ENCODE measurements at places on chromosomes 13 and 19.

GRCh38 chr13:52070929-52071523 is 46.5 kb downstream of the UTP14C start:
- no peak for DNase-seq

GRCh38 chr19:17504030-17504429 is 7.4 kb upstream of the PGLS start:
- DNase-seq: no peak

GRCh38 chr13:20686167-20686566 is 17.3 kb upstream of the IL17D start:
- no peak for DNase-seq

DNA sequence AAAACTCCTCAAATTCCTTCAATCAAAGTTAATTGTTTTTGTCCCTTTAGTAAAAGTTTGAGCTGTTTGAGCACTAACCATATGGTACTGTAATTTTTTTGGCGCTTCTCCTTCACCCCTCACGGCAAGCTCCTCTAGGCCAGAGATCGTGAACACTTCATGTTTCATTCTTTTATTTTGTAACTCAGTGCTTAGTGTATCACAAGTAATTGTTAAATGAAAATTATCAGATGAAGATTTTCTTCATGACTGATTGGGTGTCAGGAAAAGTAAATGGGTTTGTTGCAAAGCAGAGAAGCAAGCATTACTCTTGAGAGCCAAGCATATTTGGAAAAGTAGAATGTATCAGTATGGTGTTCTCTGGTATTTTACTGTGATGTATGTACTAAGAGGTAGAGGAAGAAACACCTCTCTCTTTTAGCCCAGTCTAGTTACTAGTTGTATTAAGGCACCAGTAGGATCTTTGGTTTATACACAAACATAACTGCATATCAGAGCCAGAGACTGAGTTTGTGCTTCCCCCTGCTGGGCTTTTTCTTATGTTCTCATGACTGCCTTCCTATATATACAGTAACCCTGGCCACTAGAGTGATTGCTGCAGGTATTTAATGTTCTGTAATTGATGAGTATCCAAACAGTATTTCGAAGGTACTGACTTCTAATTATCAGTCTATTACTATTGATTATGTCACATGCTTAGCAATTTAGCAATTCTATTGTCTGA is 202.3 kb upstream of the KLHL1 start:
- no peak for DNase-seq

DNA sequence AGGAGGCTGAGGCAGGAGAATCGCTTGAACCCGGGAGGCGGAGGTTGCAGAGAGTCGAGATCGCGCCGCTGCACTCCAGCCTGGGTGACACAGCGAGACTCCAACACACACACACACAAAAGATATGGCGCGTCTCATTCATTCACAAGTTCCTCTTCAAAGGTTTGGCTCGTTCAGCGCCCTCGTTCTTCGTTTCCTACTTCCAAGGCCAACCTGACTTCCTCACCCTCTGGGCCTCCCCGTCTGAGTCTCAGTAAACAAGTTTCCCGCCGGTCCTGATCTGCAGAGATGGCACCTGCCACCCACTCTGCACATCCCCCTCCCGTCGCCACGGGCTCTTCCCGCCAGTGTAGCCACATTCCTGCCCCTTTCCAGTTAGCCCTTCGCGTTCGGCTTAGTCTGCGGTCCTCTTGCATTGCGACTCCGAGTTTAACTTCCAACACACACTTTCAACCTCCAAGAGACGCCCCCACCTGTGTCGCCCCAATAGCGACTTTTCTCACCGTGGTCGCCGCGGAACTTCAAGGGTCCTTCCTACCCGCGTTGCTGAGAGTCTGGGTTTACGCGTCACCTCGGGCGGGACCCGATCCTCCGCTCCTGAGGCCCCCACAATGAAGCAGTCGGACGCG is 1.3 kb upstream of the BSG start:
- no peak for DNase-seq

DNA sequence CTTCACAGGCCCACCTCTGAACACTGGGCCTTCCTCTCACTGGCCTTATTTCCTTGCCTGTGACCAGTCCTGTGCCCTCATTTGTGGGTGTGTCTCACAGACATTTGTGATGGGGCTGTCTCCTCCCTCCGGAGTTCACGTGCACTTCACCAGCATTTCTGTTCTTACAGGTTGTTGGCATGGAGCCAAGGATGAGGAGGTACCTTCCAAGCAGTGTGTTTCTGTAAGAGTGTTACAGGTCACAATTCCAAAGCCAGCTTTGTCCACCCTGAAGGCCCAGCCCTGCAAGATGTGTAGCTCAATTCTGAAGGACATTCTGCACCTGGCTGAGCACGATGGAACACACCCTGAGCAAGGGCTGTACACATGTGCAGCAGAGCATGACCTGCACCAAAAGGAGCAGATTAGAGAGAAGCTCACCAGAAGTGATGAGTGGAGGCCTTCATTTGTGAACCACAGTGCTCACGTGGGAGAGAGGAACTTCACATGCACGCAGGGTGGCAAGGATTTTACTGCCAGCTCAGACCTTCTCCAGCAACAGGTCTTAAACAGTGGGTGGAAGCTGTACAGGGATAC is 8.1 kb downstream of the ZNF749 start:
- no peak for DNase-seq

DNA sequence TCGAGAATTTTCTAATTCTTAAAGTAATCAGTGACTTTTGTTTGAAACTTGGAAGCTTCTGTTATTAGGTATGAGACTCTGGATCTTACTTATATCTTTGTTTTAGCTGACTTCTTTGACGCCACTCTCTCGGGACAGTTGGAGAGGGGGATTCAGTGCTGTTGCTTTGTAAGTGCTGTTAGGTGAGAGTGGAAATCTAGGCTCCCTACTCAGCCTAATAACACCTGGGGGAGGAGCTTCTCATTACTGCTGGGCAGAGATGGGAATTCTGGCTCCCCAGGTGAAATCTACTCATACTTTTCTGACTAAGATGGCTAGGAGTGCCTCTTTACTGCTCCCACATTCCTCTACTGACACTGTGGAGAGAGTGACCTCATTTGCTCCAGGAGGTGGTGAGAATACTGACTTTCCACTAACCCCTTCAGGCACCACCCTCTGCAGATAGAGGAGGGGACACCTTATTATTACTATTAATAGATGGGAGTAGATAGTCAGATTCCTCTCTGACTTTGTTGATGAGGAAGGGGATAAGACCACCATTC is 324.9 kb upstream of the SPRY2 start:
- no peak for DNase-seq

GRCh38 chr13:113086991-113087922 is 18.3 kb upstream of the F7 start:
- DNase-seq: no peak

GRCh38 chr19:10551698-10552301 is 8.1 kb downstream of the ATG4D start:
- no peak for DNase-seq

DNA sequence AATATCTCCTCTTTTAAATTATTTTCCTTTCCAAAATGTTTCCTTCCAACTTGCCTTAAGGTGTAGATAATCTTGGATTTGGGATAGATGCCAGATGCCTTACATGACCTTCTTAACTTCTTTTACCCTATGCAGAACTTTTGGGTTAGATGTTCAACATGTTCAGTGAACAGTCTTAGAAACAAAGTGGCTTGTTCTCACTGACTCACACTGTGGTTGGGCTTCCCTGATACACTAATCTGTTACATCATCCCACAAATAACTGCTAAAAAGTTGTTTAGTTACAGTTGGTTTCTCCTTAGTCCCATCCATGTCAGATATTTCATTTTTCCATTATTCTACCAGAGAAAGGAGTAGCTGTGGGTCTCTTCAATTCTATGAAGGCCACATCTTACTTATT is 2638.2 kb downstream of the PCDH9 start:
- DNase-seq: no peak

DNA sequence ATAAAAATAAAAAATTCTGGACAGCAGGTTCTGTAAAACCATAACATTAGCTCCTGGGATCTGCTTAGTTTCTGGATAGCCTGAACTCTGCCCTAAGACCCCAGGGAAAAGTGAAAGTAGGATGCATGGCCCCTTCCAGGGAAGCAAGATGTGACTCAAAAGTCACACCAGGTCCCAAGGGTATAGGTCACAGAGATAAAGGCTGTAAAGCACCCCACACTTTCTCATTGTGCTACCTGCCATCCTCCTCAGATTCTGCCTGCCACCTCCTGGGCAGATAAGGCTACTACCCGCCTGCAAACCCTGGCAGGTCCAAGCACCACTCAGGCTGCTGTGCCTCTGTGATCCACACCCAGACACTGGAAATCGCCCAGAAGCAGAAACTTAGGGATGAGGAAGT is 20.6 kb downstream of the FFAR2 start:
- peak; percentile 46 for DNase-seq

DNA sequence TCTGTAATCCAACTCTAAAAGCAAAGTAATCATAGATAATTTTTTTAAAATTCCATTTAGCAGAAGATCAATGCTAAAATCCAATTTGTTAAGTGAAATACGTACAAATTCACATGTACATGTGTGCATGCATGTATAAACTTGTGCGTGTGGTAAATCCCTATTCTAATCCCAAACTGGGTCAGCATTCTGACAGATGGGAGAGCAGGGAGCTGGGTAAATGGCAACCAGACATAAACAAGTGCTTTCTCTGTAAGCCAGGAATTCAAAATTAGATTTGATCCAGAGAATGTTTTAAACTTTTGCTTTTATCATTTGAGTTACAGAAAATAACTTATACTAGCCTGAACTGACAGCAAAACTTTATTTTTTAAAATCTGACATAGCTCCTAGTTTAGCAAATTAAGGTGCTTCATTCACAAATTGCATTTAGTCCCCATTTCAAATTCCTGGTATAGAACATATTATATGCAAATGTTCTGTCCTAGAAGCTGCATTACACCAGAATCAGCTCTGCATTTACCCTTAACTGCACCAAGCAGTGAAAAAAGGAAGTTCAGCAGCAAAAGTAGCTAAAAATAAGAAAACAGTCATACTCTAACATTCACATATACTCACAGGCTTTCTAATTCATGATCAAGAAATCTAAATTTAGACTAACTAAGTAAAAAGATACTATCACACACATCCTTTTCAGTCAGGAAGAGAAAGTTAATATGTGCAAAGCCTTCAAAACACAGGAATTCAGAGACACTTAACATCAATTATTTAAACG is 32.6 kb downstream of the UBL3 start:
- DNase-seq: no peak

GRCh38 chr13:35808846-35809245 is 322.3 kb downstream of the DCLK1 start:
- DNase-seq: no peak

GRCh38 chr19:33661336-33661735 is 39.6 kb downstream of the CHST8 start:
- no peak for DNase-seq

DNA sequence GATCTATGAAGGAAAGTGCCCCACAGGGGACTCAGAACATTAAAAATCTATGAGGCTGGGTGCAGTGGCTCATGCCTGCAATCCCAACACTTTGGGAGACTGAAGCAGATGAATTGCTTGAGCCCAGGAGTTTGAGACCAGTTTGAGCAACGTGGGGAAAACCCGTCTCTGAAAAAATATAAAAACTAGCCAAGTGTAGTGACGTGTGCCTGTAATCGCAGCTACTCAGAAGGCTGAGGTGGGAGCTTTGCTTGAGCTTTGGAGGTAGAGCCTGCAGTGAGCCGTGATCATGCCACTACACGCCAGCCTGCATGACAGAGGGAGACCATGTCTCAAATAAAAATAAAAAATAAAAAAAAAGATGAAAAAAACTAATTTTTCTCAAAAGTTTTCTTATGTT is 1070.6 kb downstream of the PCDH9 start:
- DNase-seq: no peak

GRCh38 chr13:51807041-51807440 is 3.1 kb upstream of the DHRS12 start:
- no peak for DNase-seq

- DNase-seq: no peak
Observed at GRCh38 chr19:47450478-47450877, 21.2 kb downstream of the SLC8A2 start.

DNA sequence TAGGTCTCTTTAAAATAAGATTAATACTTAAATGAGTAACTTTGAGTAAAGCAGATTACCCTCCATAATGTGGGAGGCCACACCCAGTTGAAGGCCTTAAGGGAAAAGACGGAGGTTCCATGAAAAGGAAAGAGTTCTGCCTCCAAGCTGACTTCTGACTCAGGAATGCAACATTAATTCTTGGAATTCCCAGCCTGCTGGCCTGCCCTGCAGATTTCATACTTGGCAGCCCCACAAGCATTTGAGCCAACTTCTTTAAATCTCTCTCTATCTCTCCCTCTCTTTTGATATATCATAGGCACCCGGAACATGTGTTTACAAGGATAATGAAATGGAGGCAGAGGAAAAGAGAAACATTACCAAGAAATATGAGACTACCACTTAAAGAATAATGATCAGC is 902.3 kb upstream of the MIR17HG start:
- no peak for DNase-seq

DNA sequence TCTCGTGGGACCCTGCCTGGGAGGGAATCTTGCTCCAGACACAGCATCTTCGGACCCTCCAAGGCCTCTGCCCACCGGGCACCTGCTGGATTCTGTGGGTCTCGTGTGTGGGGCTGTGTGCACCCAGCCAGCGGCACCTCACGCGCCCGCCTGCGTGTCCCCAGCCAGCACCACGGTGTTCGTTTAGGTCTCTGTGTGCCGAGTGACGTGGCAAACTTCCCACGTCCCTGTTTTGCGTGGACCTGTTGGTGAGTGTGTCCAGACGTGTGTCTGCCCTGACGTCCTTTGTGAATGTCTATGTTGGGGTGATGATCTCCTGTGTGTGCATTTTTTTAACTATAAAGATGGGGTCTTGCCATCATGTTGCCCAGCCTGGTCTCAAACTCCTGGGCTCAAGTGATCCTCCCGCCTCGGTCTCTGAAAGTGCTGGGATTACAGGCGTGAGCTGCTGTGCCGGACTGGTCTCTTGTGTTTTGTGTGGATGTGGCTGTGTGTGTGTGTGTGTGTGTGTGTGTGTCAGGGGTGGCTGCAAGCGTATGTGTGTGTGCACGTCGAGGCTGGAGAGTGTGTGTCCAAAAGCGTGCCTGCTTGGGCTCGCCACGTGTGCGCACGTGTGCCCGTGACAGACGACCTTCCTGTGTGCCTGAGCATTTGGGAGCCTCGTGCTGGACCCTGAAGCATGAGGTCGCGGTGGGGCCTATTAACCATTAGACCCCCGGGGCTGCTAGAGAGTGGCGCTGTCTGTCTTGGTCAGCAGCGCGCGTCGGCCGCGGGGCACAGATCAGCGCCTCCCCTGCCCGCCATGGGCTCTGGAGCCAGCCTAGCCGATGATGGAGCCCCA is 15.7 kb downstream of the ARID3A start:
- no peak for DNase-seq

DNA sequence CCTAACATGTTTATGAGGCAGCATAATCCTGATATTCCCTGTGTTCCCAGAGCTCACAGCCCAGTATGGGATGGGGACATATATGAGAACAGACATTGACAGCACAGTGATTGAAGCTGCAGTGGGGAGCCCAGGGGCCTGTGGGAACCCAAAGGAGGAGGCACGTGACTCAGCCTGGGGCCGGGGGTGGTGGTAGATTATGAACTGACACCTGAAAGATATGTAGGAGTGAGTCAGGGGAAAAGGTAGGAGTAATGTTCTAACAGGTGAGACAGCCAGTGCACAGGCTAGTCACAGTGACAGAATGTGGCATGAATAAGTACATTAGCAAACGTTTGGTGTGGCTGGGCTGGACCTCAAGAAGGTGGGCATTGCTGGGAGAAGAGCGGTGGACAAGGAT is 29.0 kb downstream of the CKM start:
- DNase-seq: no peak

- peak; percentile 8 for DNase-seq
Observed at GRCh38 chr13:28494778-28495537, at the start of gene FLT1. FLT1 (minus strand) TSS chr13:28495128; CDS start chr13:28494843, 285 bp downstream.
